Fibroblast of lung (primary cell): ENCODE measurements at places on chromosomes 7 and 10. TPM values are rescaled to one million over a fixed set of nuclear protein-coding genes. Genes with fewer than 3 reads are reported as not detected.

Gene CAMK1D
- total RNA-seq, result 1.5 and 2.3 TPM in 2 replicates

Gene HIP1
- 15.2 and 27.2 TPM in 2 replicates for total RNA-seq

Gene SPDYE1
- under 0.01 TPM in 1 of 2 replicates, not detected in the other for total RNA-seq

Gene EMX2
- not detected in 2 replicates for total RNA-seq

Gene RHOBTB1
- total RNA-seq, result 19.8 TPM in 2 replicates

Gene DKK1
- 54.4 and 80.6 TPM in 2 replicates for total RNA-seq

Gene PGAM2
- total RNA-seq, result 0.26 and 0.33 TPM in 2 replicates

Gene MRPL43
- 54.4 and 61.4 TPM in 2 replicates for total RNA-seq

Gene GPR15LG
- not detected in 2 replicates for total RNA-seq

Gene CRYGN
- 0.26 and 0.50 TPM in 2 replicates for total RNA-seq

Gene SPDYE2
- total RNA-seq, result not detected in 2 replicates

Gene TMEM248
- 59.6 and 65.7 TPM in 2 replicates for total RNA-seq

Gene RELN
- 0.33 and 1.8 TPM in 2 replicates for total RNA-seq

Gene UPF2
- total RNA-seq, result 16.4 and 22.6 TPM in 2 replicates

Gene LRGUK
- under 0.01 and 0.17 TPM in 2 replicates for total RNA-seq

Gene CNPY1
- not detected in 2 replicates for total RNA-seq

Gene ALOX5
- not detected in 2 replicates for total RNA-seq

Gene TDRD1
- total RNA-seq, result 0.26 TPM in 1 of 2 replicates, not detected in the other

Gene CALCR
- total RNA-seq, result not detected in 2 replicates

Gene SLC16A9
- 0.26 and 0.66 TPM in 2 replicates for total RNA-seq

Gene NPC1L1
- total RNA-seq, result under 0.01 TPM in 2 replicates

Gene ANXA8
- total RNA-seq, result 0.26 TPM in 1 of 2 replicates, not detected in the other

Gene GPR26
- not detected in 2 replicates for total RNA-seq

Gene SERPINE1
- total RNA-seq, result 41.3 and 167 TPM in 2 replicates

Gene PRRT4
- under 0.01 and 0.26 TPM in 2 replicates for total RNA-seq

Gene ACBD7
- total RNA-seq, result under 0.01 and 4.1 TPM in 2 replicates

Gene CHAT
- not detected in 2 replicates for total RNA-seq

Gene TCAF1
- total RNA-seq, result 46.5 and 65.6 TPM in 2 replicates

Gene PLXNA4
- 1.2 and 1.8 TPM in 2 replicates for total RNA-seq

Gene KNDC1
- 0.26 and 0.50 TPM in 2 replicates for total RNA-seq

Gene GNGT1
- total RNA-seq, result not detected in 2 replicates

Gene NOS3
- 0.50 and 0.77 TPM in 2 replicates for total RNA-seq

Gene POT1
- total RNA-seq, result 37.5 and 49.5 TPM in 2 replicates

Gene NME8
- not detected in 2 replicates for total RNA-seq

Gene GCK
- total RNA-seq, result 0.77 and 1.7 TPM in 2 replicates
